ENCODE measurements at places on chromosomes 7 and 10.

DNA sequence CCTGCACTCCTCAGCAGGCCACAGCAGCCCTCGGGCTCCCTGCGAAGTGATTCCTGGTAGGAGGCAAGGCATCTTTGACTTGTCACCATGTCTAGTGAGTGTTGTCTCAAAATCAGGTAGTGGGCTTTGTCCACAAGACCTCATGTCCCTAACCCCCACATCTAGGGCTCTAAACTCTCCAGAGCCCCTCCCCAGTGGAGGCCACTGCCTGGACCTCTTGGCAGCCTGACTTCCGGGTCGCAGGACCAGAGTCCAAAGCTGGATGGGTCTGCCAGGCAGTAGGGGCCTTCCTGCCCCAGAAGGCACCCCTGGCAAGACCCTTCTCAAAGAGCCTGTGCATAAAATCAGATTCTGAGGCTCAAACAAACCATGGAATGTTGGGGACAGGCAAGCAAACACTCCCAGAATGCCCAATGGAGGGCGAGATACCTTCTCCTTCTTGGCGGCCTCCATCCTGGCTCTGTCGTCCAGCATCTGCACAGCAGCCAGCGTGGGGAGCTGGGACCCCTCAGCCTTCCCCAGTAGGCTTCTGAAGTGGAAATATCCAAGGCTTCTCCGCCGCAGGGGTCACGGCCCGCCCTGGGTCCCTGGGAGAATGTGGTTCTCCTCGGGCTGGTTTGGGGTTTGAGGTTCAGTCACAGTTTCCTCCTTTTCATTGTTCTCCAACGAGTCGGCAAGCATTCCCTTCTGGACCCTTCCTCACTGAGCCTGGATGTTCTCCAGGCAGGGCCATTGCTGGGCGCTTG, 586 bp downstream of the GCK start:
- no peaks in the 10 kb centered on the region for H3K27me3 ChIP-seq
- no peaks in the 10 kb centered on the region for H3K36me3 ChIP-seq
- H3K4me3 ChIP-seq = no peak overlapping the region
- H3K4me1 ChIP-seq = no peaks in the 10 kb centered on the region
- DNase-seq = peak; percentile 32

DNA sequence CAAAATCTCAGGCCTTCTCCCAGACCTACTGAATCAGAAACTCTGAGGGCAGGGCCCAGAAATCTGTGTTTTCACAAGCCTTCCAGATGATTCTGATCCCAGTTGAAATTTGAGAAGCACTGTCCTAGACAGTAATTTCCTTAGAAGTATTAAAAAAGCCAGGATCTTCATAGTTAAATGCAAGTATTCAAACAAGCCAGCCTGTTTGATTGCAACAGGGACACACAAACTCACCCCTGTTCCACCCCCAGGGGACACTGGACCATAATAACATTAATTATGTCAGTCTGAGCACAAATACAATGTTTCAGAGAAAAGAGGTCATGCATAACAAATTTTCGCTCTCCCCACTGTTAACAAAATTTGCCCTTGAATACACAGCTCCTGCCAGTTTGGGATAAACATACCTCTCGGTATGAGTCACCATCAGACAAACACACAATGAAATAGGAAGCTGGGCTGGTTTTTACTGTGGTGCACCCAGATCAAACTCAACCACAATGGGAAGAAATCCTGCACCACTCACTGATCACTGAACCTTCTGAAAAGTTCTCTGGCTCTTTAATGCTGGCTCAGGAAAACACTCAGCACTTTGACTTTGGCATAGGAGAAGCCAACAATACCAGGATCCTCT, 34.3 kb downstream of the ABLIM1 start:
- no peaks in the 10 kb centered on the region for H3K36me3 ChIP-seq
- H3K27ac ChIP-seq = peak overlapping the region; percentile 71
- H3K4me3 ChIP-seq = no peak overlapping the region
- H3K4me1 ChIP-seq = peaks cover 28% of the 10 kb centered on the region
- DNase-seq = no peak

DNA sequence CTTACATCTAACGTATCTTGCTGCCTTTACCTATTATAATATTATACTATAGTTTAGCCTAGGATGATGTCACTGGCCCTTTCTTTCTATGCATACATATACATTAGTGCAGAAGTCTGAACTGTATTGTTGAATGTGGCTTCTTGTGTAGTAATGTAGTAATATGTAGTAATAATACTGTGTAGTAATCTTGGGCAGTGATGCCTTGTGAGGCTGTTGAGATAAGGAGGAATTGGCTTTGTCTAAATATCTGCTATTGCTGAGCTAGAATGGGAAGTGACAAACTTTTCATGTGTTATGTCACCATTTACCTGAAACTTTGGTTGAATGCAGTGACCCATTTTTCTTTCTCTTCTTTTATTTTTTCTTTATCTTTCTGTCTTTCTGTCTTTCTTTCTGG, 11.0 kb downstream of the GLCCI1 start:
- H3K27me3 ChIP-seq = no peaks in the 10 kb centered on the region
- no peak for DNase-seq
- no peak overlapping the region for H3K4me3 ChIP-seq
- no peaks in the 10 kb centered on the region for H3K36me3 ChIP-seq
- no peak overlapping the region for H3K27ac ChIP-seq

GRCh38 chr7:90897961-90898469, 301.9 kb downstream of the CDK14 start:
- no peaks in the 10 kb centered on the region for H3K36me3 ChIP-seq
- H3K27ac ChIP-seq = no peak overlapping the region
- no peak for DNase-seq
- no peak overlapping the region for H3K4me3 ChIP-seq
- no peaks in the 10 kb centered on the region for H3K27me3 ChIP-seq

- no peaks in the 10 kb centered on the region for H3K4me1 ChIP-seq
- H3K27ac ChIP-seq = no peak overlapping the region
- no peak overlapping the region for H3K4me3 ChIP-seq
- H3K27me3 ChIP-seq = no peaks in the 10 kb centered on the region
These were observed 54.7 kb downstream of the CHRM2 start for GRCh38 chr7:136923111-136923667.

DNA sequence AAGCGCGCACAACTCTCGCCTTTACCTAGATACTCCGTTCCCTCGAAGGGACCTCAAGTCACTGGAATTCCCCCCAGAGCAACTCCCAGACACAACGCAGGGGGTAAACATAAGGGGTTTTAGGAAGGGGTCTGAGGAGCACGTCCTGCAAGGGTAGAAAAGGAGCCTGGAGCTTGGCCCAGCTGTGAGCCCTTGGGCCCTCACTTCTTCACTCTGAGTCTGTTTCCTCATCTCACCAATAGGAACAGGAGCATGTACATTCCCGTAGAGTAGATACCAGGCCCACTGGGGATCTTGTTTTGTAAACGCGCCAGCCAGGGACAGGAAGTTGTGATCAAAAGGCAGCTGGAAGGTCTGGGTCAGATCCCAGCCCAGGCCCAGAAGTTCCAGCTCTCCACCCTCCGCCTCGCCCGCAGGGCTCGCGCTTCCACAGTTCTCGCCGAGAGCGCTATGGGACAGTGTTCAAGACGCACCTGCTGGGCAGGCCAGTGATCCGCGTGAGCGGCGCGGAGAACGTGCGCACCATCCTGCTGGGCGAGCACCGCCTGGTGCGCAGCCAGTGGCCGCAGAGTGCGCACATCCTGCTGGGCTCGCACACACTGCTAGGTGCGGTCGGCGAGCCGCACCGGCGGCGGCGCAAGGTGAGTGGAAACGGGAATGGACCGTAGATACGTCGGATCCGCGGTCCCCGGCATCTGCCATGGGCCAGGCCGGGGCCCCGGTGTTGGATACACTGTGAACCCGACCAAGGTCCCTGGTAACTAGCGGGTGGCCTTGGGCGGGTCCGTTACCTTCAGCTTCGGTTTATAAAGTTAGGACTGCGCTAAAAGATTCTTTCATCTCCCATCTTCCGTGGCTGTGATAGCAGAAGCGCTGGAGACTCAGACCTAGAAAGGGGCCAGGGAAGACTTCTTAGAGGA, 1.3 kb downstream of the CYP26C1 start:
- H3K4me1 ChIP-seq = no peaks in the 10 kb centered on the region
- H3K4me3 ChIP-seq = peak overlapping the region; percentile 38
- no peaks in the 10 kb centered on the region for H3K36me3 ChIP-seq
- no peak overlapping the region for H3K27ac ChIP-seq
- H3K27me3 ChIP-seq = peaks cover 14% of the 10 kb centered on the region

DNA sequence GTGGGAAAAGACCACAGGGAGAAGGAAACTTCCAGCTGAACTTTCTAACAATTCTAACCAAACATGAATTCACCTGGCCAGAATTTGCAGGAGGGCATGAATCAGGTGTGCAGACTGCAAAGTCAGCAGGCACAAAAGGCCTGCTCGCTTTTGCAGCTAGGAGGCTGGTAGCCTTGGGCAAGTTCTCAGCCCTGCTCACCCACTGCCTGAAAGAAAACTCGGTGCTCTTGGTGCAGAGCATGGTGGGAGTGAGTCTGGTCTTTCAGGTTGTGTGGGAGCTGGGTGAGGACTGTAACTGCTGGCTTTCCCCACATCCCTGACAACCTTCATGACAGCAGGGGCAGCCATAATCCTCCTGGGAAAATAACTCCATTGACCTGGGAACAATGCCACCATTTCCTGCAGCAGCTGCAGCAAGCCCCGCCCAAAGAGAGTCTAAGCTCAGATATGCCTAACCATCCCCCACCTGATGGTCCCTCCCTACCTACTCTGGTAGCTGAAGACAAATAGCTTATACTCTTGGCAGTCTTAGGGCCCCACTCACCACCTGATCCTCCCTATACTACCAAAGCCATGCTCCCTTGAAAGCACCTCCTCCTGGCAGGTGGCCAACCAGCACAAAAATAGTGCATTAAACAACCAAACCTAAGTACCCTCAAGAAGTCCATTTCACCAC, 31.6 kb downstream of the ZNF117 start:
- H3K27me3 ChIP-seq = no peaks in the 10 kb centered on the region
- H3K4me3 ChIP-seq = no peak overlapping the region
- no peaks in the 10 kb centered on the region for H3K36me3 ChIP-seq
- no peak for DNase-seq
- H3K4me1 ChIP-seq = no peaks in the 10 kb centered on the region

DNA sequence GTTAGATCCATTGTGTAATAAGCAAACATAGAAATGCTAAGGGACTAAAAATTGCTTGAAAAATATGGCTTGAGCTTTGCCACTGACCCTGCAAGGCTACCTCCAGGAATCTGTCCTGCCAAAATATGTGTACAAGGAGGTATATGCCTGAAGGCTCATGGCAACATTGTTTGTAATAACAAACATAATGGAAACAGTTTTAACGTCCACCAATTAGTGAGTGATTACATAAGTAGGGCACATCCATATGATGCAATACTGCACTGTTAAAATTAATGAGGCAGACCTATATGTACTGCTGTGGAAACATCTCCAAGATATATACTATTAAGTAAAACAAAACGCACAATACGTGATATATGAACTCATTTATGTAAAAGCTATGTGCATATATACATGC, 13.1 kb upstream of the GOT1 start:
- H3K27me3 ChIP-seq = no peaks in the 10 kb centered on the region
- H3K36me3 ChIP-seq = no peaks in the 10 kb centered on the region
- no peak overlapping the region for H3K27ac ChIP-seq
- H3K4me1 ChIP-seq = no peaks in the 10 kb centered on the region

DNA sequence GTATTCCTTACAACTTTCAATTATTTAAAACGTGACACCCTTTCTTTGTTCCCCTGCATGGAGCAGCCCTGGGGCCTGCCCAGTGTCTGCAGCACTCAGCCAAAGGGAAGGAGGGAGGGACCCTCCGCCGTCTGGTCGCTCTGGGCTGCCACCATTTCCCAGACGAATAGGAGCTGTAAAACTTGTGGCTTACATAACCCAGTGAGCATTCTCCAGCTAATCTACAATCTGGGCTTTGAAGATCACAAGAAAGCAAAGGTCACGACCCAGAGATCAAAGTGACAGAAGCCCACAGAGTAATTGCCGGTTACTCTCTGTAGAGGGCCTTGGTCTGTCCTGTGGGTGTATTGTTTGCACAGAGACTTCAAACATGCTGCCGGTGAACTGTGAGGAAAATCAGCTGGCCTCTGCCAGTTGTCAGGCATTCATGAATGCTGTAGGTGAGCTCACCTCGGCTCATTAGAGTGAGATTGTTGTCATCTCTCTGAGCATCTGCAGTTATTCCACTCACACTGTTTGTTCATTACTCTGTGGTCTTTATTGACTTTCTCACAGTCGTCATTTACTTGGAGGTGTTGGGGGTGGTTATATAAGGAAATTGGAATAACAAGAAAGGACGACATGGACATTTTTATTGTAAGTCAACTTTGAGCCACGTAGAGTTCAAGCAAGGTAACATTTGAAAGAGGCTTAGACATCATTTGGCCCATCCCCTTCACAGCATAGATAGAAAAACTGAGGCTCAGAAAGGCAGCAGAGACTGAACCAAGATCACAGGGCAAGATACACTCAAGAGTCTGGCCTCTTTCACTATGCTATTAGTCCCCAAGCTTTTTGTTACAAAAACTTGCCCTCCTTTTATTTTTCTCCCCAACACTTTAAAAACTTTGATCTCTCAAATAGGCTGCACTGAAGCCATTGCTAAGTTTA, 619.8 kb downstream of the LRMDA start:
- peaks cover 9% of the 10 kb centered on the region for H3K4me1 ChIP-seq
- no peaks in the 10 kb centered on the region for H3K27me3 ChIP-seq
- peak; percentile 69 for DNase-seq
- H3K27ac ChIP-seq = no peak overlapping the region
- H3K4me3 ChIP-seq = no peak overlapping the region
- no peaks in the 10 kb centered on the region for H3K36me3 ChIP-seq

- DNase-seq = no peak
- no peaks in the 10 kb centered on the region for H3K4me1 ChIP-seq
- no peaks in the 10 kb centered on the region for H3K27me3 ChIP-seq
- peak overlapping the region; percentile 26 for H3K27ac ChIP-seq
- H3K4me3 ChIP-seq = no peak overlapping the region
These were observed 239.5 kb downstream of the PLXNA4 start for GRCh38 chr7:132336797-132337196.

DNA sequence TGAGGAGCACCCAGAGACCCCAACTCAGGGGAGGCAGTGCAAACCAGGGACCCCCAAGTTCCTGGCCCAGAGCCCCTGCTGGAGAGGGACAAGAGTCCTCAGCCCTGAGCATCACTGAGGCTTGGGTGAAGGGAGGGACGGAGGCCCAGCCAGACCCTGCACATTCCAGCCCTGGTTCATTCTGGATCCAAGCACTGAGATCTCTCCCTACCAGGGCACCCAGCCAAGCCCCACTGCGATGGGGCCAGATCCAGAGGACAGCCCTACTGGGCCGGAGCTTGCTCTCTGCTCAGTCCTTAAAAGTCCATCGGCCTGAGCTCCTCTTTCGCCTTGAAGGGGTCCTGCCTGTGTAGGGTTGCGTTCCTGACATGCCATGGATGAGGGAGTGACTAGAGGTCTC, 40.5 kb upstream of the RABGEF1 start:
- no peaks in the 10 kb centered on the region for H3K36me3 ChIP-seq
- no peak overlapping the region for H3K4me3 ChIP-seq
- no peaks in the 10 kb centered on the region for H3K27me3 ChIP-seq
- DNase-seq = no peak
- H3K4me1 ChIP-seq = no peaks in the 10 kb centered on the region
- H3K27ac ChIP-seq = no peak overlapping the region

All from right lobe of liver (tissue), 6 donors.